Effector CD8-positive, alpha-beta T cell (primary cell): ENCODE measurements at places on chromosomes 4 and X.

GRCh38 chr4:4875147-4875546 is 15.7 kb downstream of the MSX1 start:
- no peak for DNase-seq

DNA sequence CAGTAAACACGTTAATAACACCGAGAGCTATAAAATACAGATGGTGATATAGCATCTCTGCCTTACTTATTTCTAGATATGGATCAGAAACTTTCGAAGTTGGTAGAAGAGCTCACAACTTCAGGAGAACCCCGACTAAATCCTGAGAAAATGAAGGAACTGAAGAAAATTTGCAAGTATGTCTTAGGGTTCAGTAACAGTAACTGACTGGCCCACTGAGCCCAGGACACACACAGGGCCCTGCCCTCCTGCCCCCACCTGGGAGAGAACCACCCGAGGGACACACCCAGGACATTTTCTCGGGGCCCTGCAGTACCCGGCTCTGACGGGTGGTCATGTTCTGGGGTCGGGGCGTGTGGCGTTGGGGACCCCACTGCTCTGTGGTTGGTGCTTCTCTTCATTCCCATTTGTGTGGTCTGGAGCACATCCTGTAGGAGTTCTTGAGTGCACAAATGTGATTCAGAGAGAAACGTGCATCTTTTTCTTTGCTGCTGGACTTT is 1.1 kb downstream of the UVSSA start:
- DNase-seq: no peak

DNA sequence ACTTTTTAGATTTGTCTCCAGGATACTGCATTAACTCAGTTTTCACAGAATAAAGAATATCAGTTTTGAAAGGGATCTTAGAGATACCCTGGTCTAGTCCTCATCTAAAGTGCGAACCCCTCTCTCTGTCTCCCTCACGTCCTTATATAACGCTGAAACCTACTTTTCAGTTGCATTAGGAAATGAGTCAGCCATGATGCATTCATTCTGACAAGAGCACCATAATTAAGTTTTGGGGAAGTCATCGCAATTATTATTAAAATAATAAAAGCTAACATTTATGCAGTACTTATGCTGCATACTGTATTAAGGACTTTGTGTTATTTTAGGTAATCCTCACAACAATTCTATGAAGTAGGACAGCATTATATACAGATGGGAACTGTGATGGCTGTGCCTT is 116.1 kb downstream of the REELD1 start:
- no peak for DNase-seq

- DNase-seq: no peak
These were observed 25.8 kb downstream of the SLC7A11 start for GRCh38 chr4:138216272-138216867.

DNA sequence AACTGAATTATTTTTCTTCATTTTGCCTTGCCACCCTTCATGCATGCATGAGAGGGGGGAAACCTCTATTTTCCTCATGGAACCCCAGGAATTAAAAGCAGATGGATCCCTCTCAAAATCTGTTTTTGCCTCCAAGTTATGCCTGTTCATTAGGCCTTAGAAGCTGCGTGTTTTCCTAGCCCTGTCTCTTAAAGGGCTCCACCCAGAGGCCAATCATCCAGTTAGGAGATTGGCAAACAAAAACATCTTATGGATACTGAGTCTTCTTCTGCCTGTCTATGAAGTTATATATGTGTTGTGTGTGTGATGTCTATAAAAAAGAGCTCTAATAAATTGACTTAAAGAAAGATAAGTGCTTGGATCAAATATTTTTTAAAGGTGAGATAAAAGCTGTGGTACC is 142.9 kb downstream of the ANAPC10 start:
- DNase-seq: no peak

GRCh38 chr4:26135331-26135730 is 185.5 kb upstream of the RBPJ start:
- DNase-seq: no peak

DNA sequence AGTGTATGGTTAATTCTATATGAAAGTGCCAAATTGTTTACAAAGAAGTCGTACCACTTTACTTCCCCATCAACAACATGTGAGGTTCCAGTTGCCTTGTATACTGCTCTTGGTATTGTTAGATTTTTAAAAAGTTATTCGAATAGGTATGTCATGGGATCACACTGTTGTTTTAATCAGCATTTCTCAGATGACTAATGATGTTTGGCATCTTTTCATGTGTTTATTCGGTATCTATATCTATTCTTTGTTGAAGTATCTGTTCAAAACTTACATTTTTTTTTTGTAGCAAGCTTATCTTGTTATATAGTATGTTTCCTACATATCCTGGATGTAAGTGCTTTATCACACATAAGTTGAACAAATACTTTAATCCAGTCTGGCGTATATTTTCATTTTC is 99.4 kb upstream of the MAB21L2 start:
- DNase-seq: no peak

DNA sequence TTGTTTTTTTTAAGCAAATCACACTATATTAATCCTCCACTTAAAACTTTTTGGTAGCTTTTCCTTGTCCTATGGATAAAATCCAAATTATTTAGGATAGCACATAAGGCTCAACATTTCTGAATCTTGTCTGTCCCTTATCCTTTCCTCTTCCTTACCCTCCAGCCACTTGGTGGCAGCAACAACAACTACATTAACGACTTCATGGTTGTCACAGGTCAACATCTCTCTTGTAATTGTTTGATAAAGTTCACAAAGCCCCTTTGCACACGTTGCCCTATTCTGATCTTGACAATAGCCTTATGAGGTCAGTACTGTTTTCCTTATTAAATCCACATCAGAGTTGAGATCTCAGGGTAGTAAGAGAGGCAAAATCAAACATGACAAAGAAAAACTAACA is 269.0 kb upstream of the PABPC4L start:
- no peak for DNase-seq
